Choroid plexus epithelial cell (primary cell): ENCODE measurements at places on chromosomes 13 and 19.
A peak's percentile ranks its signal among the peaks of the same experiment; 100 is the strongest.

DNA sequence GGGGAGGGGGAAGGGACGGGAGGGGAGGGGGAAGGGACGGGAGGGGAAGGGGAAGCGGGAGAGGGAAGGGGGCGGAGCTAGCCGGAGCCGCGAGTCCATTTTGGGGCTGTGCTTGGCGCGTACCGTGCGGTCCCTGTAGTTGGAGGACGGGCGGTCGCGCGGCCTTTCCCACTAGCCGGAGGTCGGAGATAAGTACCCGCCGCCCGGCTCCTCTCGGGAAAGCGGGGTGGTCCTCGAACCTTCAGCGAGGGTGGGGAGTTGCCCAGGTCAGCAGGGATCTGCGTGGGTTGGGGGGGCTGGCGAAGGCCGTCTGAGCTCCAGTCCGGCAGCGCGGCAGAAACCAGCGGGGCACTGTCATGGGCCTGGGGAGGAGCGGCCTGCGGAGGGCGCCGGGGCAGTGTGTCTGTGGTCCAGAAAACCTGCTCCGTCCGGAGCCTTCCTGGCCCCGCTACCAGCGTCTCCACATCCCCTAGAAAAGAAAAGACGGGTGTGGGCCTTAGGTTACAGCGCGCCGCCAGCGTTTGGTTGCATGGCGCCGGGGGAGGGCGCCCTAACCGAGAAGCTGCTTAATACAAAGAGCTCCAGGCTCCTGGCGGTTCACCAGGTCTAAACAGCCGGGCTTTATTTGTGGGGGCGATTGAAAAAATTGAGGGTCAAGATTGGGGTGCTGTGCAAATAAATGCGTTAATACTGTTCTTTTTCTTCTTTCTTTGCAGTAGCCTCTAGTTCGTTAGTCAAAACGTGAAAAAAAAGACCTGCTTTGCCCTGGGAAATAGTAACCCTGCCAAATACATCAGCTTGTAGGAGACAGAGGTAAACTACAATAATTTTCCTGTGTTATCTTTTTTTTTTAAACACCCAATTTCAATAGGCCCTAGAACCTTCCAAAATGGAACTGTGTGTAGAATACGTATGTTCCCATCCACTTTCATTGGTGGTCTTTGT lies at the start of gene TRIM13:
TSS of gene TRIM13 (plus strand) at position 92 of the 945 bp plus-strand sequence. CDS start 14,899 bp downstream, outside the sequence.
- DNase-seq, result peak; percentile 95

- DNase-seq, result no peak
Measured at GRCh38 chr13:113350065-113350937, 13.6 kb downstream of the GRTP1 start.

DNA sequence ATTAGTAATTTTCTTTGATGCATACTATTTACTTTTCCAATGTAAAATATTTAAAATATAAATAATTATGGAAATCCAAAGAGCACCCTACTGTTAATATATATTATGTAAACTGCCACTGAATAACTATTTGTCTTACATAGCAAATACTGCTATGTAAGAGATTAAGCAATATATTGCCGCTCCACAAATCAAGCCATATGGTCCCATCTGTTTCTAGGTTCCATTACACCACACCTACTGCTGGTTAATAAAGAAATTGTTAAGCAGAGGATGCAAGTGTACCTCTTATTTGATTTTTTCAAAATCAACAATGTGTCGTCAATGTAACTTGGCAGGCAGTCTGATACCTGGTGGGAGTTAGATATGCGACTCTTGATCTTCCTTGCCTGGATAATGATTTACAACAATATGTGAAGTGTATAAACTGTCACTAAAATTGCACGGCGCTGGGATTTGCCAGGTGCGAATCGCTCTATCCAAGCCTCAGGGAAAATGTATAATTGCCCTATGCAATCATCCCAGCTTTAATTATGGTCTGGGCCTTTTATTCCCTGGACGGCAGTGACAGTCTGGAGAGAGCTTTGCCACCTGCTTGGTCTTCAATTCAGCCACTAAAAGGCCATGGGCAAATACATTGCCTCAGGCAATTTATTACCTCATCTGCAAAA lies 16.0 kb downstream of the SMAD9 start:
- DNase-seq, result no peak

DNA sequence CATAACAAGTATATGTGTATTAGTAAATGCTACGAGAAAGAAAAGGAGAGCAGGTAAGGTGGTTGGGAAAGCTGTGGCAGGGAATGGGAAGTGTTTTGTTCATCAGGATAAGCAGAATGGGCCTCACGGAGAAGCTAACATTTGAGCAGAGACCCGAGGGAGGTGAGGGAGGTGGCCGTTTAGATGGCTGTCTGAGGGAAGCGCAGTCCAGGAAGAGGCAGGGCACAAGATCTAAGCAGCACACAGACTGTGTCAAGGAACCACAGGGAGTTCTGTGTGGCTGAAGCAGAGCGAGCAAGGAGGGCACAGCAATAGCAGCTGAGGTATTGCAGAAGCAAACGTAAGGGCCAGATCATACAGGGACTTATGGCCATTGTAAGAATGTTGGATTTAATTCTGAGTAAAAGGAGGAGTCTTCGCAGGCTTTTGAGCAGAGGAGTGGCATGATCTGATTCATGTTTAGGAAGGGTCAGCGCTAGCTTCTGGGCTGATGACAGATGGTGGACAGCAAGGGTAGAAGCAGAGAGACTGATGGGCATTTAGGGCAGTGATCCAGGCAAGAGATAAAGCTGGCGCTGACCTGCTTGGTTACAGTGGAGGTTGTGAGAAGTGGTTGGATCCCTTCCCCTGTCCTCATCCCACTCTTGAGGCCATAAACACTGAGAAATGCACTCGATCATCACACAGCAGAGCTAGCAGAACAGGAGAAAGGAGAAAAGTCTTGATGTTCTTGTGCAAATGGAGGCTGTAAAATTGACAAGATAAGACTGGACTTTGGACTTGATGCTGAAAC lies 199.9 kb downstream of the LACC1 start:
- no peak for DNase-seq

- no peak for DNase-seq
Measured at GRCh38 chr13:75986818-75987217, 350.7 kb downstream of the LMO7 start.

DNA sequence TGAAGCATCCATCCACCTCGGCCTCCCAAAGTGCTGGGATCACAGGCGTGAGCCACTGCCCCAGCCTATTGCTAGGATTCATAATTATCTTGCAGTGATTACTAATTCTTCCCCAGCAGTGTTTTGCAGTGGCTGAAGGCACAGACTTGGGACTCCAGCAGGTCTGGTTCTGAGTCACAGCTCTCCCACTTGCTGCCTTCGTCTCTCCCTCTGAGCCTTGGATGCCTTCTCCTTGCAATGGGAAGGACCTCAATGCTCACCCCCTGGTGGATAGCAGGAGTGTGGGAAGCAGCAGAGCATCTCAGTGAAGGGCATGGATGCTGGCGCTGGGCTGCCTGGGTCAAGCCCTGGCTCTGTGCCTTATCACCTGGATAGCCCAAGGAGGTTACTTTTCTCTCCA lies 37.6 kb upstream of the SHKBP1 start:
- no peak for DNase-seq

- DNase-seq, result peak; percentile 62
Measured at GRCh38 chr13:45120967-45121831, 889 bp downstream of the GTF2F2 start.

DNA sequence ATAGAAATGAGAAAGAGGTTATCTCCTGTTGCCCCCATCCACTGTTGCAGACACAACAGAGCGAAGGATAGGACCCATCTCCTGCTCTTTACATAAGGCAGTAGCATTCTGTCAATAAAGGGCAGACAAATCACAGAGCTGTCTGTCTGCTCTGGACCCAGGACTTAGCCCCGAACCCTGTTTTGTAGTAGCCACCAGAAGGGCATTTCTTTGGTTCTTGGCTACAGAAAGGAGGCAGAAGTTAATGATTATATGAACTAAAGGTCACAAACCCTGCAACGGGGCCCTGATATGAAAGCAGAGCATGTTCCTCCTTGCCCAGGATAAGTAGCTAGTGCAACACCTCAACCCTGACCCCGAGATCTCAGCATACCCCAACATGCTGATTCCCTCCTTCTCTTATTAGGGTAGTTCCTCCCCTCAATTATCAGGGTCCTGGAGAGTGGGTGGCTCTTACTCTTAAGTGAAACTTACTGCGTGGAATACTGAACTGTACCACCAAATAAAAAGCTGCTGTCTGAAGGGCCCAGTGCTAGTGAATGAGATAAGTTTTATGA lies 680.4 kb upstream of the SPRY2 start:
- no peak for DNase-seq

- no peak for DNase-seq
Measured at GRCh38 chr19:1857648-1858326, 5.6 kb downstream of the KLF16 start.

- DNase-seq, result peak; percentile 42
Measured at GRCh38 chr13:45851171-45851921, at the start of gene SIAH3. Gene SIAH3 (minus strand): TSS chr13:45851753. CDS start chr13:45851629, 124 bp downstream.

- peak; percentile 34 for DNase-seq
Measured at GRCh38 chr13:100608906-100609305, 20.3 kb upstream of the GGACT start.
